Stimulated activated CD4-positive, alpha-beta T cell treated with anti-CD3 and anti-CD28 coated beads, TNF-alpha, amount 100 ng/mL, for 1 hour (primary cell): ENCODE measurements at places on chromosomes 13 and 19.

- DNase-seq, result no peak
Measured at GRCh38 chr13:53848366-53848961, 819.9 kb downstream of the OLFM4 start.

DNA sequence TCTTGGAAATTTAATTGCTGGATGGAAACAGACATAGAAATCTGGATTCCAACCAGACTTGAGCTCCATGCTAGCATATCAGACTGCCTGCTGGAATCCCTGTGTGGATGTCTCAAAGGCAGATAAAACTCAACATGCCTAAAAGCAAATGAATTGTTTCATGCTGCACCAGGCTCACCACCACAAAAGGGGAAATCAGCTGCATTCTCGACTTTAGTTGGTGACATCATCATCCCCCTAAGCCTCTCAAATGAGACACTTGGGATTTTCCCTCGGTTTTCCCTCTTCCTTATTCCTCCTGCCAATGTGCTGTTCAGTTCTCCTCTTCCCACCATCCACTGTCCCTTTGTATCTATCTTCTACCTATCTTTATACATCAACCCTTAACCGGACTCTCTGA is 134.3 kb downstream of the ZDHHC20 start:
- DNase-seq, result no peak

DNA sequence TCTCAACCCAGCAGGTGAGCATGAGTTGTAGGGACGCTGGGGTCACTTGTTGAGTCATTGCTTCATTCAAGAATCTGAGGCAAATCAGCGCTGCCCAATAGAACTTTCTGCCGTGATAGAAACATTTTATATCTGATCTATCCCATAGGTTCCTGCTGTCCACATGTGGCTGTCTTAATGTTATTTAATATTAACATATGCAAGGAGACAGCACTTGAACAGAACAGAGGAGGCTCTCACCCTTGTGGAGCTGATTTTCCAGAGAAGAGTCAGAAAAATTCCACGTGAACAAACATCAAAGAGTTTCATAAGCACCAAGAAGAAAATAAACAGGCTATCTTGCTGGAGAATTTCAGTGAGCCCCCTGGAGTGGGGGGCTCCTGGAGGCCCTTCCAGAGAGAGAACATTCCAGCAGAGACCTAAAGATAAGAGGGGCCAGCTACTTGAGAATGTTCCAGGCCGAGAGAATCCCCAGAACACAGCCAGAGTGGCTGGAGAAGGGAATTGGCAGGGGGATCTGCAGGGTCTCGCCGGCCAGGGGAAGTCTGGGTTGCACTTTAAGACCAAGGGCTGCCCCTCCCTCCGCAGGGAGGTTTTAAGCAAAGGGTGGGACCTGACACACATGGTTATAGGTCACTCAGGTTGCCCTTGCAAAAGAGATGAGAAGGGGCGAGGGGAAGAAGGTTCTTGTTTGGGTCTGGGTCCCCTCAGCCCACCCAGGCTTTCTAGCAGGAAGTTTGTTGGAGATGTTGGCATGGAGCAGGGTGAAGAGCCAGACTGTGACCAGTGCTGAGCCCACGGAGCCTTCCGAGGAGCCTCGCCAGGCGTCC is 135.7 kb downstream of the CRYL1 start:
- DNase-seq, result no peak

GRCh38 chr19:55447421-55448174 is 4.5 kb upstream of the SHISA7 start:
- no peak for DNase-seq

GRCh38 chr13:79314652-79315051 is 91.4 kb downstream of the RBM26 start:
- DNase-seq, result no peak

DNA sequence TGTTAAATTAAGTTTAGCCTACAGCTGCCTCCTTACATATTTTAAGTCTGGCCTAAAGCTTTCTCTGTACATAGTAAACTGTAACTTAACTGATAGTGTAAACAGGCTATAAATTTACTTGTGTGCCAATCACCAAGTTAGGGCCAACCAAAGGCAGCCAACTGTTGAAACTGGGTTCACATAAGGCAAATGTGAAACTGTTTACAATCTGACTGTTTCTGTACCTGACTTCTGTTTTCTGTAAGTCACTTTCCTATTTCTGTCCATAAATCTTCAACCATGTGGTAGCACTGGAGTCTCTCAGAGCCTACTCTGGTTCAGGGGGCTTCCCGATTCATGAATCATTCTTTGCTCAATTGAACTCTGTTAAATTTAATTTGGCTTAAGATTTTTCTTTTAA is 103.1 kb downstream of the RAP2A start:
- DNase-seq, result no peak

GRCh38 chr13:97855570-97856303 is 97.7 kb upstream of the IPO5 start:
- no peak for DNase-seq
